ENCODE measurements at places on chromosomes 6 and 20.

- no peak for DNase-seq
Observed at GRCh38 chr20:20363799-20364592, 3.9 kb upstream of the INSM1 start.

GRCh38 chr20:16611817-16612216 lies 38.6 kb upstream of the KIF16B start:
- no peak for DNase-seq

DNA sequence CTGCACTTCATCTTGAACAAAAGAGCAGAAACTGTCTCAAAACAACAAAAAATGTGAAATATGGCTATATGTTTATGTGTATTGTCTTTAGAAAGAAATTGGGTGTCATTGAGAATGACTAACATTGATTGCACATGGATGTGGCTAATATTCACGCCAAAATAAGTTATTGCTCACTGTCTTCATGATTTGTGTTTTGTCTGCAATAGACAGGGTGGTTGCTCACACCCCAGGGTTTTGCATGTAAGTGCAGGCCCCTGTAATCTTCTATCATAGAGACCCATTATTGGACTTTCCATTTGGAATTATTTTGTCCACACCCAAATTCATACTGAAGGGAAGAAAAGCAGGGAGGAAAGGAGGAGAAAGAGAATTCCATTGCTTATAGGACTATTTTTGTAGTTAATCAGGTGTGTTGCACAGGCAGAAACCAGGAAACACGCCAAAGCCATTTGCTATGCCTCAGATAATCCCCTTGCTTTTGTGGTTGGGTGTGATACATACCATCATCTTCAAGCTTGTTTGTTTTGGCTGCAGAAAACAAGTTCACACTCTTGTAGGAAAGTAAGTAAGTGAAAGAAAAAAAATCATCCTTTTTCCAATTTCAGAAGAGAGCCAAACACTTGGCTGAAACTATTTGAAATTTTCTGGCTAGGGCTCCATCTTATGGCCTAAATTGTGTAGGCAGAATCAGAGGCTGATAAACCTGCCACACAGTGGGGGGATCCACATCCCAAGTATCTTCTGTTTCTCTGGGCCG lies 214.1 kb downstream of the COL12A1 start:
- no peak for DNase-seq

GRCh38 chr20:59777814-59778575 lies 155.4 kb downstream of the SYCP2 start:
- DNase-seq: no peak

DNA sequence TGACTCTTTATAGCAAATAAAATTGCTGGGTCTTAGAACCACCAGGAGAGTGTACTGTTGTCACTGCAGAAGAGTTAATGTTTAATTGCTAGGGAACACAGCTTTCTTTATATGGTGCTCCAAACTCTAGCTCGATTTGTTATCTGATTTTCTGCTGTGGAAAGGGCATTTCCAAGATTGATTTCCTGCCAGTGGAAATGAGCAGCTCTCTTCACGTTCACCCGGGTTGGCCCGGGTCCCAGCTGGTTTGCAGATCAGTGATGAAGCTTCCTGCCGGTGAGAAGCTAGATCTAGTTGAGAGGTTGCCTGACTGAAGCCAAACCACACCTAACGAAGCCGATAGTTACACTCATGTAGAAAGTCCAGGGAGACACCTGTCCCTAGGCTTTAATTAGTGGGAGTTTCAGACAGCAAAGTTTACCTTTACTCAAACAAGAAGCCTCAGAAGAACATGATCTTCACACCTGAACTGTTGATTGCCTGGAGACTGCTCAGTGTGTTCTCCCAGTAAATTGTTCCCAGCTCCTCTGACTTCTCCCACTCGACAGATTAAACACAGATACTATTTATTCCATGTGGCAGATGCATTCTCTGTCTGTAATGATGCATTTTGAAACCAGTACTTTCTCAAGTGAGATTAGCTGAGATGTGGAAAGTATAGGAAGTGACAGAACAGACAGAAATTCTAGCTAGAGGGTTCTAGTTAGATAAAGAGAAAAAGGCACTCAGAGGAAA lies 27.8 kb downstream of the PAQR8 start:
- DNase-seq: no peak

DNA sequence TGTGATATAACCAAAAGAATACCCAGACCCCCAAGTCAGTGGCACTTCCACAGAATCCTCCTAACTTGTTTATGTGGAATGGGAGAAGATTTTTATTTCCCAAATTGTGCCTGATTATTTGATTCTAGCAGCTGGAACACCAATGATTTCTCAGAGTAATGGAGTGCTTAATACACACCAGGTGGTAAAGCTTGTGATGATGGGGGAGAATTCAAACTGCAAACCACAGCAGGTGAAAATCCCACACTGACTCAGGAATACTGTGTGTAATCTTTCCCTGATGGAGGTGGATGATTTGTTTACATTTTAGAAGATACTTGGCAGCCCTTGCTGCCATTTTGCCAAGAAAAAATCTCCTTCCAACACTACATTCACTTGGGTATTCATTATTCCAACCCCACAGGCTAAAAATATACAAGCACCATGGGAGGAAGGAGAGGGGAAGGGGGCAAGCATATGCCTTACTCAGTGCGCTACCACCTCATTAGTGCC lies 212.7 kb upstream of the PLN start:
- DNase-seq: no peak

DNA sequence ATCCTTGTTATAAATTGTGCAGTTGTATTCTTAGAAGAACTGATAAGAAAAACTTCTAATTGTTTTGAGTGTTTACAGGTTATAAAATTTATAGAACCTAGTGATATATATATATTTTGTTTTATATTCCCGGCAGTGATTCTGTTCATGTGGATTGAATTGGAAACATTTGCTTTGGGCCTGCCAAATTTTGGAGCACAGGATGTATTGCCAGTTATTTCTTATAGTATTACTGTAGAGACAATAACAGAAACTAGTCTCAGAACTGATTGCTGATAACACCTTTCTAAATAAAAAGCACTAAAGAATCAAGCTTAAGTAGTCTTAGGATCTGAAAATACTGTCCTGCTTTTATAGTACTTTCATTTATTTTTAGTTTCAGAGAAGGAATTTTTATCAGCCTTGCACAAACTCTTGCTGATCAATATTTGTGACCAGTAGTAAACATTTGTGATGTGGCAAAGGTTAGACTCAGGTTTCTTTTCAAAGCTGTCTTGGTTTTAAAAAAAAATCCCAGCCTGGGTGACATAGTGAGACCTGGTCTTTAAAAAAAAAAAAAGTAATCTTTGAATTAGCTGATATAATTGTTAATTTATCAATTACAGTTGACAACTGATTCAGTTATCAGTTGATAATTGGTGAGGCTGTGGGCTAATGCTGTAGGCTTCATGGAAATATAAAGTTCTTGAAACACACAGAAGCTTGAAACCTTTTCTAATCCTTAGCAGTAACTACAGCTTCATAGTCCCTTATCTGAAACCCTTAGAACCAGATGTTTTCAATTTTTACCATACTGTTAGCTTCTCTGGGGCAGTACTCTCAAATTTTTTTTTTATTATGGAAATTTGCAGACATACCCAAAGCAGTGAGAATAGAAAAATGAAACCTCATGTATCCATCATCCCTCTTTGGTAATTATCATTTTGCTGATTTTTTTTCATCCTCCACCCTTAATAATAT lies 42.4 kb downstream of the RNGTT start:
- no peak for DNase-seq

DNA sequence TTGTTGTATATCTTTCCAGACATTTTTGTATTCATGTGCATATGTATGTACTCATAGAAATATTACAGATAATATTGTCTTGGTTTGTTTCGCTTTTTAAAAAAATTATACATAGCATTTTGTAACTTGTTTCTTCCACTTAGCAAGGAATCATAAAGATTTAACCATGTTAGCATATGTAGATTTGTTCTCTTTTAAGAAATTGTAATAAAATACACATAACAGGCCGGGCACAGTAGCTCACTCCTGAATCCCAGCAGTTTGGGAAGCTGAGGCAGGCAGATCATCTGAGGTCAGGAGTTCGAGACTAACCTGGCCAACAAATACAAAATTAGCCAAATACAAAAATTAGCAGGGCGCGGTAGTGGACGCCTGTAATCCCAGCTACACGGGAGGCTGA lies 44.4 kb upstream of the CSE1L start:
- DNase-seq: no peak

- no peak for DNase-seq
Observed at GRCh38 chr20:31759836-31760518, 20.9 kb downstream of the TPX2 start.

DNA sequence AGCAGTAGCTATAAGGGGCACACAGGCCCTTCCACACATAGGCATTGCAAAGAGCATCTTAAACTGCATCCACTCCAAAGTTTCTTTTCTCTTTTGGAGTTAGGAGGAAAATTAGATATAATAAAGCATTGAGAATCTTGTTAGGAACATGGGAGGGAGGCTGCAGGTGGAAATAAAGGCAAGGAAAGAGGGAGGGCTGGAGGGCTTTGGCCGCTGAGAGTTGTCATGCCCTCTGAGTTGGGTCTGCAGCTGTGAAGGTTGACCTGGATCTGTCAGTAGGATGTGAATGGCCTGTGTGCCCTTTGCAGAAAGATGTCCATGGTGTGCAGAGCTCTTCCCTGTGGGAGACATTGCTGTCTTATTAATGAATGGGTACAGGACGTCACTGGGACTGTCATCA lies 134.0 kb downstream of the FNDC1 start:
- no peak for DNase-seq

DNA sequence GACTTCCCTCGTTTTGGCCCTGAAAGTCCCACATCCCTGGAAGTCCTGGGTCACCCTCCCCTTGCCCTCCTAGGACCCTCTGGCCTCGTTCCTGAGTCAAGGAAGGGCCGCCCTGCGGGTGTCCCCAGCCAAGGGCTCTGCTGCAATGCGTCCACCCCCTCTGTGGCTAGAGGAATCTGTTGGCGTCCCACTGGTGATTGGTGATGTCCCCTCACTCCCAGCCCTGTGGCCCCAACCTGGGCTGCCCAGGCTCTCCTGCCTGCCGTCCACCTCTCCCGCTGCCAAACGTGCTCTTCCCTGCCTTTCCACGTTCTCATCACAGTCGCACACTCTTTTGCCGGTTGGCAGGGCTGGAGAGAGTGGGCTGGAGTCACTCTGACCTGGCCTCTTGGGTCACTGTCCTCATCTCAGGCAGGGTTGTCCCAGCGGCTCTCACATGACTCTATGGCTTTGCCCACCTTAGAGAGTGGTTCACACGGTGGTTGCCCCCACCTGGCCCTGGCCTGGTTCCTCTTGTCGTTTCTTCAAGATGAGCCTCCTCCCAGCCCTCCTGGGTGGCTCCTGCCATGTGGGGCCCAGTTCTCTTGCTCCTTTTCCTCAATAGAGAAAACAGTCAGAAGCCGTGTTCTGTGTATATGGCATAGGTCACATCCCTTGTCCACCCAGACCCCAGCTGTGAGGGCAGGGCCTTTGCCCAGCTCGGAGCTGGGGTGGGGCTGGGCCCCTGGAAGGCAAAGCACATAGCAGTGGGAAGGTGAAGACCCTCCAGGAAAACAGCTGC lies 100.9 kb downstream of the TMEM242 start:
- DNase-seq: no peak

DNA sequence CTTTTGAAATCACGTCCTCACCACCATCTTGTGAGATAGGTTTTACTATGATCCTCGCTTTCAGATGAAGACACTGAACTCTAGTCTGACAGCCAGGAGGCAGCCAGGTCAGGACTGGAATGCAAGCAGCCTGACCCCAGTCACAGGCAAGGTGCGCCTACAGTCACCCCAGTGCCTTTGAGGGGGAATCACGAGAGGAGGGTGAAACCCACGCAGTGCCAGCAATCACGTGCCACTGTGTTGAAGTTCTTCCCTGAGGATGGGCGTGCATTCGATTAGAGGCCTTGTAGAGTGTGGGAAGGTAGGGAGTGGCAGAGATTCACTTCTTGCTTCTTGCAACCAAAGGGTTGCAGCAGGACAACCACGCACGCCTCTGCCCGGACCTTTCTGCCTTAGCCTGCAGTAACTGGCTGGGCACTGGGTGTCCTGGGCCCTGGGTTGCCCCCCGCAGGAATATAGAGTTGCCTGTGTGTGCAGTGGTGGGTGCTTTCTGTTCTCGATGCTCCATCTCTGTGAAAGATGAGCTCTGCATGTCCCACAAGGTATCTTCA lies 33.7 kb upstream of the IRF4 start:
- DNase-seq: no peak

DNA sequence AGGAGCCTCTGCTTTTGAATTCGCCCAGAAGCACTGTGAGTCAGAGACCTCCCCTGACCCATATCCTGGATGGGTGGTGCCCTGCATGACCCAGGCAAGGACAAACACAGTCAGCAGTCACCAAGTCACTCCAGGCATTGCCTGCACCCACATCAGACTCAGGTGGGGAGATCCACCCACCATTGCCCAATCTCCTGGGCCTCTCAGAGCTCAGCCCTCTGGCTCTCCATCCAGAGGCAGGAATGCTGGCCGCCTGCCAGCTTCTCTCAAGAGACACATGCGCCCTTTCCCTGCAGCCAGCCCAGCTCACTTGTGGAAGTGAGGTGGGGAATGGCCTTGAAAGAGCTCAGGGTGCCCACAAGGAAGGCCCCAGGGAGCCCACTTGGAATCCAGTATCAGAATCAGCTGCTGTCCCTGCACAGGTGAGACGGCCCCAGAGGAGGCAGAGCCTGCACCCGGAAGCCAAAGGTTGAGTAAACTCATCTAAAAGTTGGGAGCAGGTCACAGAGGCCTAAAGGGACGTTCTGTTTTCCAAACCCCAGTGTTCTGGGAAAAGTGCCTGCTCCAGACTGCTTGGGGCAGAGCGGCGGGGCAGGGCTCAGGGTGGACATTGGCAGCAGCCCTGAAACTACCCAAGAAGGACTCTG lies 129.8 kb downstream of the PREX1 start:
- peak; percentile 86 for DNase-seq

DNA sequence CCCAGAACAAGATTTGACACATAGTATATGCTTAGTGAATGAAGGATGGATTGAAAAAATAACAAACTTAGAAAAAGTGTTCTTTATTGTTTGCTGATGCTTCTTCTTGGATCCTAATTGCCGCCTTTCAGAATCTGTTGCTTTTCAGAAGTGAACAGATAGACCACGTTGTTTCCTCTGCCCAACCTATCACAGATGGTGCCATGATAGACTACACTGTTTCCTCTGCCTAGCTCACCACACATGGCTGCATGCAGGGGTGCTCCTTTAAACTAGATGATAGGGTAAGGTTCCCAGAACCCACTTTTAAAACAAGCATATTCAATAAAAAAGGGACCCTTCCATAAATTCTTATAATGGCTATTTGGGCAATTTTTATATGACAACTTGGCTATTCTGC lies 4.6 kb upstream of the RGS17 start:
- DNase-seq: no peak

DNA sequence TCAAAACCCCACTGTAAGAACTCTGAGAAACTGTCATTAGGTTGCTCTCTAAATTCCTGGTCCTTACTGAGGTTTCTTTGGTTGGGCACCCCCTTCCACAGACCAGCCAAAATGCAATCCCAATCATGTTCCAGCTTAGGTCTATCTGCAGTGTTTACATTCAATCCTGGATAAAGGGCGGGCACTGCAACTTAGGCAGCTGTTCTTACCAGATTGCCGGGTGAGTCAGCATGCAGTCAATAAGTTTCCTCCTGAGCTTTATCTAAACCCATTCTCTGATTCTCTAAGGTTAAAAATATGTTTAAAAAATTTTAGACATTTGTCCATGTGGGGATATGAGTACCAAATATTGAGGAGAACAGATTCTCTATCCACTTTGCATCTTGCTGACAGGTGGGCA lies 197.8 kb downstream of the HAO1 start:
- DNase-seq: no peak

Measured in gastrocnemius medialis (tissue), 4 donors.